ENCODE measurements at places on chromosomes 13 and 19.

DNA sequence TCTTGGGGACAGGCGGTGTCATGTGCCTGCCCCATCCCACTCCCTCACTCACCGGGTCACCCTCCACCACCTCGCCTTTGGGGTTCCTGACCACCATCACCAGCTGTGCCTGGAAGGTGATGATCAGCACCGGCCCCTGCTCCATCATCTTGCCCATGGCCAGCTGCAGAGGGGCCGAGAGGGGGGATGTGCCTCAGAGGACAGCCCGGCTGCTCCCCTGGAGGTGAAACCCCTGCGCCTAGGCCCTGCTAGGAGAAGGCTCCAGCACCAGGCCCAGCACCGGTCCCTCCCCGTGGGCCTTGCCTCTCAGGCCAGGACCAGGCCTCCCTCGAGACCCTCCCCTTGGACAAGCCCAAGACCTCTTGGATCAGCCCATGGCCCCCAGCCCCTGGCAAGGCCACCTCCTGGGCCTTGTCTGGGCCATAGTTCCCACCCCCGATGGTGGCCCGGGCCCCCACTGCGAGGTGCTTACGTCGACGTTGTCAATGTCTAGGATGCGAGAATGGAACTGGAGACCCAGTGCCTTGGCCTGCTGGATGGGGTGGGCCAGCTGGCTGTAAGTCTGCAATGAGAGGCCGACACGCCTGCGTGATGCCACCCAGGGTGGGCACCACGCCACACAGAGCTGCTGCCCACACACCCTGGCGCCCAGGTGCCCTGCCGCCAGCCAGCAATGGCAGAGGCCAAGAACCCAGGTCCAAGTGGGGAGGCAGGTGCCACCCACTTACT lies 1.8 kb upstream of the CTXN1 start:
- no peak for DNase-seq

DNA sequence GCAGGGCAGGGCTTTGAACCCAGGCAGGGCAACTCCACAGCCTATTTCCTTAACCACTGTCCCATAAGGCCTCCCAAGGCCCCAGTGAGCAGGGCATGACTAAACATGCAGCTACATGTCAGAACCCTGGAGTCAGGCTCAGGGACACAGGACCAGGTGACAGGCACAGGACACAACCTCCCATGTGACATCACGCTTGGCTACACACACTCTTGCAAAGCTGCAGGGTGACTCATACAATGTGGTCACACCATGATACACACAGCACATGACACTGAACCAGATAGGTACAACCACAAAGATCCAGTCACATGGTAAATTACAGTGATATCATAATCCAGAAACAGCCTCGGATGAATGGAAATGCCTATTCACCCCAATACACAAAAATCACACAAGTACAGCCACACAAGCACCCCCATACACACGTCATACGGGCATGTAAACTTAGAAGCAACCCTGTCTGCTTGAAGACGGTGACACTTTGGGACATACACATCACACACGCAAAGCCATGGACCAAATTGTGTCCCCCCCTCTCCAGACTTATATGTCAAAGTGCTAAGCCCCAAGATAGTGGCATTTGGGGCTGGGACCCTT lies 14.5 kb downstream of the KLK4 start:
- peak; percentile 59 for DNase-seq

GRCh38 chr13:113849546-113849945 lies 14.3 kb downstream of the GAS6 start:
- DNase-seq = no peak

- no peak for DNase-seq
Measured at GRCh38 chr13:68214691-68215415, 984.7 kb upstream of the PCDH9 start.

- no peak for DNase-seq
Measured at GRCh38 chr13:98524391-98524790, 52.5 kb downstream of the STK24 start.

DNA sequence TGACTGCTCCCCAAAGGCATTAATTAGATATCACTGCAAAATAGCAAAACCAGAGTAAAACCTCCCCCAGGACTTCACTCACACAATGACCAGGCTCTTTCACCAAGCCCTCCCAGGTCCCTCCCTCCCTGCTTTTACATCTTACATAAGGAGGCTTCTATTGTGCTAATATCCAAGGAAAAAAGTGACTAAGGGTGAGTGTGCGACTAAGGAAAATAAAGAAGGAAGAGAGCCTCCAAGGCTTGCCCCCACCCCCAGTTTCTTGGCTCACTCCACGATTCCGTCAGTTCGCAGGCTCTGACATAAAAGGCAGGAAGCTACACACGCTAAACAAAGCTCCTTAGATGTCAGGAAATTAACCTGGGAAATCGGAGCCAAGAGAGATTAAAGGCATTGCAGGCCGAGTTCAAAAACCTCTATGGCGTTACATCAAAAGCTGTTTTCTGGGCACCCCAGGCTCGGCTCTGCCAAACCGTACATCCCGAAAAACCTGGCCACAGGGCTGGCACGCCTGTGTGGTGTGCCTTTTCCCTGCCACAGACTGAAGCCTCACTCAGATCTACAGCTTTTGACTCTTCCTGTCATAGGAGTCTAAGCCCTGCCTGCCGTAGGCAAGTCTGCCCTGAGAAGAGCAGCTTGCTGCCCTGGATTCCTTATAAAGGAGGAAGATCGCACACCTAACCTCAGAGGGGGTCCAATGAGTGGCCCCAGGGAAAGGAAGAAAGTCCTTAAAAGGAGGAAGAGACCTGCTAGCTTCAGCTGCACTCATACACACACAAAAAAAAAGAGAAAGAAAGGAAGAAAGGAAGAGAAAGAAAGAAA lies 67.0 kb upstream of the SERP2 start:
- no peak for DNase-seq

DNA sequence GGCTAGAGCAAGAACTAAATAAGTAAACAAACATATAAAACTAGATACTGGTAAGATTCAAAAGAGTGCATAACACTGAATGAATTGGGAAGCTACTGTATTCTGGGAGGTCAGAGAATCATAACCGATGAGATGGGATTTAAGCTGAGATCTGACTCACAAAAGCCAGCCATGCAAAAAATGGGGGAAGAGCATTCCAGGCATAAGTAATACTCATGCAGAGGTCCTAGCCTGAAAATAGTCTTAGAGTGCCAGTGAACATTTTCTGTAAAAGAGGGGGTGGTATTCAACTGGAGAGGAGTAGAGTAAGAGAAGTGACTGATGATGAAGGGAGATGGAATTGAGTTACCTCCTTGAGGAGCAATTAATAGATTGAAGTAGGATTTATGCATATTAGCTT lies 872.0 kb upstream of the GPC6 start:
- DNase-seq = no peak

DNA sequence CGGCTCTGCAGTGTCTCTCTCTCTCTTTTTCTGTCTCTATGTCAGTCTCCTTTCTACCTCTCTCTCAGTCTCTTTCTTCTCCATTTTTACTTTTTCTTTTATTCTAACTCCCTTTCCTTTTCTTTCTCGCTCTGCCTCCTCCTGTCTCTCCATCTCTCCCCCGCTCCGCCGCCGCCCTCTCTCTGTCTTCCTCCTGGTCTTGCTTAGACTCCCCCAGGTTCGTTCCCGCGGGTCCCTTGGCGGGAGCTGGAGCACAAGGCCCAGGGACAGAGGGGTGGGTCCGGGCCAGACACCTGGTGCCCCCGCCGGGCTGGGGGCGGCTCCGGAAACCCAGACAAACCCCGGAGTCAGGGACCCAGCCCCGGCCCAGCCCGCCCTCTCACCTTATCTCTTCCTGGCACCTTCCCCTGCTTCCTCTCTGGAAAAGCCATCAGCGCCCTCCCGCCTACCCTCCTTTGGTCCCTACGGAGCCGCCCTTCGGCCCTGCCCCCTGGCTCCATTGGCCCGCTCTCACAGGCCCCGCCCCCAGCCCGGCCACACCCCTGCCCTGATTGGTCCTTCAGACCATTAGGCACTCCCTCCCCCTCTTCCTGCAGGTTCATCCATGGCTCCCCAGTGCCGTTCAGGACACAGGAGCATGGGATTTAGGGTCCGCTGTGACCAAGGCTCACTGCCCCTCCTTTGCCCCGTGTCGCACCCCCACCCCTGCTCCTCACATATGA lies 15.4 kb upstream of the NOP53 start:
- DNase-seq = peak; percentile 52

DNA sequence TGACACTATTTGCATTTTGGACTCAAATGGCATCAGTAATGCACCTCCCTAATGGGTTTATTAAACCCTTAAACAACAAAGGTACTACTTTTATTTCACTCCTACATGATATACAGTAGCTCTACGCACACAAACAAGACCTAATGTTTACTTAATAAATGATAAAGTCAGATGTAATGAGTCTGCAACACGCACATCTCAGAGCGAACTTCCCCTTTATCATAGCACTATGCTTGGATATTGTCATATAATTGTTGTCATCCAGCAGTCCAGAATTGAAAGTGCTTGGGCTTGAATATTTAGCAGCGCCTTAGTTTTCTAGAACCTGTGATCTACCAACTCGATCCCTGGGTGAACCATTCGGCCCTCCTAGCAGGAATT lies 772 bp downstream of the PARP4 start:
- DNase-seq = no peak

GRCh38 chr19:11506101-11506555 lies 489 bp upstream of the ZNF653 start:
- no peak for DNase-seq

- no peak for DNase-seq
Measured at GRCh38 chr13:63567031-63567430, 2151.4 kb upstream of the PCDH20 start.

- peak; percentile 81 for DNase-seq
Measured at GRCh38 chr19:18416778-18417249, 2.4 kb upstream of the SSBP4 start.

GRCh38 chr13:51523082-51523518 lies 61.2 kb upstream of the WDFY2 start:
- peak; percentile 63 for DNase-seq

- peak; percentile 27 for DNase-seq
Measured at GRCh38 chr19:54096617-54097106, 3.9 kb downstream of the OSCAR start.
